ENCODE measurements at places on chromosomes 13 and 19.

- no peak for DNase-seq
Measured at GRCh38 chr13:32191452-32191998, 123.6 kb downstream of the ZAR1L start.

DNA sequence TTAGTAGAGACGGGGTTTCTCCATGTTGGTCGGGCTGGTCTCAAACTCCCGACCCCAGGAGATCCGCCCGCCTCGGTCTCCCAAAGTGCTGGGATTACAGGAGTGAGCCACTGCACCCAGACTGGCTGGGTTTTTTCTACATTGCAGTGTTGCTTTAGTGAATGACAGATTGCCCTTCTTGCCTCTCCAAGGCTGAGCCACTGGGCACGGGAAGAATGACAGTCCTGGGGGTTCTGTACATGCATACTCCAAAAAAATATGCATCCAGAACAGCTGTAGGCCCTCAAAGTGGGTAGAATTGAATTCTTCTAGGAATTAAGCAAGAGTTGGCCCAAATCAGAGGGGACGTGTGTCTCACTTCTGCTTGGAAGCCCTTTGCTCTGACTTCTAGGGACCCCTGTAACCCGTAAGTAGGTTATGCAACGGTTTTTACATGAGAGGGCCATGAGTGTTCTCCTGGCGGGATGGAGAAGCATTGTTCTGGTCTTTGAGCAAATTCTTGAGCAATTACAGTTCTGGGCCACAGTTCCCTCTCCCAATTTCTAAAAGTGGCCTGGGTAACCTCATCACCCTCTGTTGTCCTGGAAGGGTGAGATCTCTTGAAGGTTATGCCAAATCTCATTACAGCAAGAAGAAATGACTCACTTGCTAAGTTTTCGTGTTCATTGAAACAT is 3.6 kb downstream of the ACTN4 start:
- no peak for DNase-seq

- DNase-seq = no peak
Measured at GRCh38 chr13:98246538-98247172, 69.6 kb upstream of the RNF113B start.

- no peak for DNase-seq
Measured at GRCh38 chr19:33794683-33795369, 1.8 kb upstream of the KCTD15 start.

- no peak for DNase-seq
Measured at GRCh38 chr19:28103921-28104320, 1109.0 kb downstream of the UQCRFS1 start.

GRCh38 chr13:32059511-32059984 is 28.0 kb downstream of the FRY start:
- DNase-seq = no peak

DNA sequence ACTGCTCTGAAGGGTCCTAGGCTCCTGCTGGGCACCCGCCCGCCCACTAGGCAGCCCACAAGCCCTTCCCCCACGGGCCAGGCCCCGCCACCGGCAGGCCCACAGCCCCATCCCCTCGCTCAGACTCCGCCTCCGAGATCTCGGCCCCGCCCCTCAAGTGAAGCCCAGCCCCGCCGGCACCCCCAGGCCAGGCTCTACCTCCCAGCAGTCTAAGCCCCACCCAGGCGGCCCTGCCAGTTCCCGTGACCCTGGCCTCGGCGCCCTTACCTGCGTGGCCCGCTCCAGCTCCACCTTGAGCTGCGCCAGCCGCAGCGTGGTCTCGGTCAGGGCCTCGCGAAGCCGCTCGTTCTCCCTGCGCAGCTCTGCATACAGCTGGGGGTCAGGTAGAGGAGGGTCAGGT is 16.3 kb downstream of the EPS8L1 start:
- no peak for DNase-seq
